ENCODE measurements at places on chromosomes 3 and 15.

GRCh38 chr3:100523050-100523760, 30.8 kb downstream of the TMEM45A start:
- no peak for DNase-seq

GRCh38 chr15:61556037-61556648, 327.0 kb upstream of the RORA start:
- no peak for DNase-seq

- DNase-seq, result no peak
Measured at GRCh38 chr3:4421121-4421520, 45.9 kb downstream of the SUMF1 start.

GRCh38 chr3:31882431-31882830, 98.6 kb downstream of the OSBPL10 start:
- DNase-seq, result no peak

GRCh38 chr15:43749690-43750345, 3.6 kb downstream of the PDIA3 start:
- no peak for DNase-seq

DNA sequence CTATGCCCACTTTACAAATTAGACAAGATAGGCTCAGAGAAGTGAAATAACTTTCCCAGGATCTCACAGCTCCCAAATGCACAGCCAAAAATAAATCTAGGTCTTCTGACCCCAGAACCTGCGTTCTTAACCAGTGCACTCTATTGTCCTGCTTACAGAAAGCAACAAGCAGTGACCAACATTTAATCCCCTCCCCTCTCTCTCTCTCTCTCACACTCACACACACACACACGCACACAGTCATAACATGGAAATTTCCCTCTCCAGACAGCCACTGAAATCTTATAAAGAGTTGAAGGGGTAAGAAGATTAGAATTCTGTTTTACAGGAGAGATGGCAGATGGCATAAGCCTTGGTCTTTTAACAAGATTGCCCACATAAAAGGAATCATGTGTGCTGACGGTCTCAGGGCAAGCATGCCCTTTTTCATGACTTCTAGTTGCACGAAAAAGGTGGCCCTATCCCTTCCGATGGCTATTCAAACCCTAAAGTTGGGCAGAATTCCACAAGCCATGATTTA, 29.4 kb downstream of the EOGT start:
- DNase-seq, result no peak

GRCh38 chr3:188037195-188037718, 116.7 kb upstream of the LPP start:
- no peak for DNase-seq

DNA sequence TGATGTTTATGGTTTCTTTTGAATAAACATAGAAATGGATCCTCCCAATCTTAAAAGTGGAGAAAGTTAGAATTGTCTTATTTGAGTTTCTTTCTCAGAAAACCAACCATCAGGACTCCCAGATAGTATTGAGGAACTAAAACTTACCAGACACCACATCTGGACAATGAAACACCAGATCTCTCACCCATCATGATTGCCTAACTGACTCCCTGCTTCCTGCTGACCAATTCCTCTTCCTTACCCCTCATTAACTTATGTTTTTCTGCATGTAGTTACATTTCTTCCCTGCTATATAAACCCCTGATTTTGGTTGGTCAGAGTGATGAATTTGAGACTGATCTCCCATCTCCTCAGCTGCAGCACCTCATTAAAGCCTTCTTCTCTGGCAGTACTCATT, 242.0 kb upstream of the SETMAR start:
- no peak for DNase-seq

- DNase-seq, result no peak
Measured at GRCh38 chr3:118910332-118910731, 124.3 kb downstream of the IGSF11 start.

DNA sequence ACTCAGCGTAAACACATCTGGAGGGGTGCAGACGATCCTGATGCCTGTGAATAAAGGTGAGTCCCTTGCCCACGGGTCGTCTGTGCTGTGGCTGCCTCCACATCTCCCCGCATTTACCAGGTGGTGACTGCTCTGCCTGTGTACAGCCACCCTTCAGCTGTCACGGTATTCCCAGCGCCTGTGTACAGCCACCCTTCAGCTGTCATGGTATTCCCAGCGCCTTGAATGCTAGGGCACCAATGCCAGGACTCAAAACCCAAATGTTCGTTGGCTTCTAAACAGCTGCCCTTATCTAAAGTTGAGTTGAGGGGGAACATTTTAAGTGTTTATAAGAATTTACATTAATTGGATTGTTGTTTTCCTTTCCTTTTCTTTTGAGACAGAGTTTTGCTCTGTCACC, 27.4 kb downstream of the MAP6D1 start:
- DNase-seq, result peak; percentile 3

GRCh38 chr15:66630801-66631351, 65.1 kb upstream of the LCTL start:
- DNase-seq, result no peak

DNA sequence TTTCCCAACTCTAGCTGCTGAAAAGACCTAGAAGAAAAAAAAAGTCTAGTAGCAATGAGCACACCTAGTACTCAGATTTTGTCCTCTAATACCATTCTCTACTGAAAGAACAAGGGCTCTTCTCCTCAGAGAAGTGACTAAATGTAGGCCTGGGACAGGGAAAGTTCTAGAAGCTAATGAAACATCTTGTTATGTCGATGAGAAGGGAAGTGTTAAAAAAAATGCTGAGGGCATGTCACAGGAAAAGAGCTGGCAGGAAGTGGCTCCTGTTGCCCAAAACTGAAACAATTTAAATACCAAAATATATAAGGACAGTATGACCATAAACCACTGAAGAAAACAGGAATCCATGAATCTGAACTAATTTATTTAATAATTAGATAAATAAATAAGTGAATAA, 581.4 kb upstream of the TBL1XR1 start:
- no peak for DNase-seq

GRCh38 chr3:138872632-138873031, 37.9 kb upstream of the PIK3CB start:
- no peak for DNase-seq

- DNase-seq, result no peak
Measured at GRCh38 chr15:38054488-38054887, 120.0 kb downstream of the TMCO5A start.

- DNase-seq, result no peak
Measured at GRCh38 chr3:169268286-169268776, 395.2 kb downstream of the MECOM start.

DNA sequence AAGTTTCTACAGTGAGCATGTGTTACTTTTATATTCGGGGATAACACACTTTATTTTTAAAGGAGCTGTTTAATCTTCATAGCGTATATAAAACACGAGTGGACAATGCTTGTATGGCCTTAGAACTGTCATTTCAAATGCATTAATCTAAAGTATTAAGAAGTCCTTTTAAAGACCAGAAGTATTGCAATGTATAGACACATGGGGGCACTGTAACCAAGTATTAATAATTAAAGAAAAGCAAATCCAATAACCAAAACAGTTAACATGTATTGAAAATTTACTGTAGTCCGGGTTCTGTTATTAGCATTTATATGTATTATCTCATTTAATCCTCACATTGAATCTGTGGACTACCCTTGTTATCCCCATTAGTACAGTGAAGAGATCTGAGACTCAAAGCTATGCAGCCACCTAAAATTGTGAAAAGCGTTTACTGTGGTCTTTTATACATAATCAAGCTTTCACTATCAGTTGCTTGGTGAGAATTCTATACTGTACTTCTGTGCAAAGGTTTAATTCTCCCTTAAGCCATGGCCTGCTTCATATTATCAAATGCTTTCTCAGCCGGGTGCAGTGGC, 10.1 kb downstream of the ARL14 start:
- no peak for DNase-seq

DNA sequence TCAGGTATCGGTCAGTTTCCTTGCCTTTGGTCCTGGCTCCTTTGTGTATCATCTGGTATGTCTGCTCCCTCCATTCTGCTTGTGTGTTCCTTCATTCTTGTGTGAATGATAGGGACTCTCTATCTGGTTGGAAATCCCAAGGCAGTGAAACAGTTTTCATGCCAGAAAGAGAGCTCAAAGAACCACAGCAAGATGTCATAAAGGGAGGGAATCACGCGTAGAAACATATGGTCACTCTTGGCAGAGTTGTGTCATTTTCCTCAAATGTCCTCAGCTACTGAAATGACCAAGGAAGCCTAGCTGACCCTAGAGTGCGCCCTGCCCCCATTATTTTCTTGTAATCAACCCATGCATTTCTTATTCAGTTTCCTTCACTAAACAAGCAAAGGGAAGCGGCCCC, 48.0 kb downstream of the RASGRP1 start:
- no peak for DNase-seq

DNA sequence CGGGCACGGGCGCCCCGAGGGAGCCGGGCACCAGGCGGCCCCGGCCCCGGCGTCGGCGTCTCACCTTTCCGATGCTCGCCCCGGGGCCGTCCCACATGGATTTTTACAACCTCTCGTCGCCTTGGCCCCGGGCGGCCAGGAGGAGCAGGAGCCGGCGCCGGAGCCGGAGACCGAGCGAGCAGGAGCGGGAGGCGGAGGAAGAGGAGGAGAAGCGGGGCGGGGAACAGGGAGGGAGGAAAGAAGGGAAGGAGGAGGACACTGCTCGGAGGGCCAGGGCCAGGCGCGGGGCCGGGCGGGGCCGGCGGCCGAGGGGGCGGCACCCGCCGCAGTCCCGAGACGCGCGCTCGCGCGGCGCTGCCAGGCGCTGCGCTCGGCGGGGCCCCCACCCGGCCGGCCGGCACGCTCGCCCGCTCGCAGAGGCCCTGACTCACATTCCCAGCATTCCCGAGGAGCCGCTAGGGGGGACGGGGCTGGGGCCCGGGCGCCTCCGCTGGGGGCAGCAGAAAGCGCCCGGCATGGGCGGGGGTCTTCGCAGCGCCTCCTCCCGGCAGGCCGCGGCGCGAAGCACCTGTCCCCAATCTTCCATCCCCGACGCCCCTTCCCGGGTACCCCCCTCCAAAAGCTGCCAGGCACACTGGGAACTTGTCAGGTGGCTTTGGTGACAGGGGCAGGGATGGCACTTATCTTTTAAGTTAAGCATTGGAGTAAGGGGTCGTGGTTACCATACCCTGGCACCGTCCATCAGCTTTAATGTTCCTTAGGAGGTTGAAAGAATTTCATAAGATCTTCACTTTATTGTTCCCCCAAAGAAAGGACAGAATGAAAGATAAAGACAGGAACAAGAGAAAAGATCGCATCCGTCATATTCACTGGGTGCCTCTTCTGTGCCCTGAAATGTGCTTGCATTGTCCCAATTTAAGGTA, at the start of gene ERC2:
Gene ERC2, minus strand, starts transcription at position 284 of the 923 bp plus-strand sequence.
- DNase-seq, result peak; percentile 92

DNA sequence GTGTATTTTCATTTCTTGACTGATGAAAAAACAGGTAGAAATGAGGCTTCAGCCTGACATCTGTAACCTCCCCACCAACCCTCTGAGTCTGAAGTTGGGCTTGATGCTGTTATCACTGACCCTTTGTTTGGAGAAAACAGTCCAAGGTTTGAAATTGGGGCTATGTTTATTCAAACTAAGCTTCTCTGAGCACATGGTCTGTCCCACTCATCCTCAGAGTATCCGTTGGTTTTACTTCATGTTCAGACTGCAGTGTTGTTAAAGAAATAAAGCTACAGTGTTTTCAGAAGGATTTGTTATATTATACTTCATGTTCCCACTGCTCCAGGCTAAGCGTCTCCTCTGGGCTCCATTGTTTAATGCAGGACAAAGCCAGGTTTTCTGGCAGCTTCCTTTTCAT, 6.0 kb downstream of the MAPKBP1 start:
- DNase-seq, result no peak

- DNase-seq, result no peak
Measured at GRCh38 chr3:36482880-36483279, 102.6 kb downstream of the STAC start.

- no peak for DNase-seq
Measured at GRCh38 chr3:56997675-56998074, 62.8 kb upstream of the SPATA12 start.

DNA sequence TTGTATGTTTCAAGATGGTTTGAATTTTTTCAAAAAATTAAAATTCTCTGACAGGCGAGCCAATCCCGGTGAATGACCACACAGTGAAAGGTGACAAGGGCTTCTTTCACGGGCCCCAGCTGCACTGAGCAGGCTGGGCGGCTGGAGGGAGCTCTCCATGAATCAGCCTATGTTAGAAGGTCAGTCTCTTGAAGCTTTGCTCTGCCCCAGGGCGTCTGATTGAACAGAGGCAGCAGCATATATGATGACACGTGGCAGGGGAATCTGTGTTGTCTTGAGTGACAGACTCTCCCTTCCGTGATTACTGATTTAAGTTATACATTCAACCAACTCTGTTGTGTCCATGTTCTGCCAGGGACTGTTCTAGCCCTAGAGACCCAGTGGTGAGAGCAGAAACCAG, 51.5 kb downstream of the ISG20 start:
- no peak for DNase-seq

GRCh38 chr15:88663141-88663621, 24.4 kb downstream of the ISG20 start:
- DNase-seq, result no peak

DNA sequence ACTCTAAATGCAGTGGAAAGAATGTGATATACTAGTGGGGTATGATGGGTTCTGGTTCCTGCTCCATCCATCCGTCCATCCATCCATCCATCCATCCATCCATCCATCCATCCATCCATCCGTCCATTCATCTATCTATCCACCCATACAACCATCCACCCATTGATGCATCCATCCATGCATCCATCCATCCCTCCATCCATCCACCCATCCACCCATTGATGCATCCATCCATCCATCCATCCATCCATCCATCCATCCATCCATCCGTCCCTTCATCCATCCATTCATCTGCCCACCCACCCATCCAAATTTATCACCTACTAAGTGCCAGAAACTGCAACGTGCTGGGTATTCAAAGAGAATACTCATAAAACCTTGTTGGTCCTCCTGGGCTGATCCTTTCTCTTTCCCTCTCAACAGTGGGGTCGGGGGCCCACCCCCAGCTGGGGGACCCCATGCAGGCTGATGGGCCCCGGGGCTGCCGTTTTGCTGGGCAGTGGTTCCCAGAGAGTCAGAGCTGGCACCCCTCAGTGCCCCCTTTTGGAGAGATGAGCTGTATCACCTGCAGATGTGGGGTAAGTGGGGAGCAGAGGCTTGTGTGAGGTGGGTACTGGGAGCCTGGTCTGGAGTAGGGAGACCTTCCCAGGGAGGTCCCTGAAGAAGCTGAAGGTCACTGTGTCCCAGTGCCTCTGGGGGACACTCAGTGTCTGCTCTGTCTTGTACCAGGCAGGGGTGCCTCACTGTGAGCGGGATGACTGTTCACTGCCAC, 8.5 kb downstream of the CHRD start:
- no peak for DNase-seq

GRCh38 chr15:82532383-82532990, 7.8 kb downstream of the RPS17 start:
- no peak for DNase-seq

GRCh38 chr3:3799173-3800079, at the start of gene LRRN1:
LRRN1 (plus strand) TSS chr3:3799431; CDS start chr3:3844642, 45,211 bp downstream.
- DNase-seq, result peak; percentile 91

- DNase-seq, result no peak
Measured at GRCh38 chr3:52784021-52784621, 6.7 kb downstream of the ITIH1 start.

GRCh38 chr3:75983111-75983510, 197.8 kb upstream of the ZNF717 start:
- DNase-seq, result no peak
